ENCODE measurements at places on chromosomes 13 and 19.

DNA sequence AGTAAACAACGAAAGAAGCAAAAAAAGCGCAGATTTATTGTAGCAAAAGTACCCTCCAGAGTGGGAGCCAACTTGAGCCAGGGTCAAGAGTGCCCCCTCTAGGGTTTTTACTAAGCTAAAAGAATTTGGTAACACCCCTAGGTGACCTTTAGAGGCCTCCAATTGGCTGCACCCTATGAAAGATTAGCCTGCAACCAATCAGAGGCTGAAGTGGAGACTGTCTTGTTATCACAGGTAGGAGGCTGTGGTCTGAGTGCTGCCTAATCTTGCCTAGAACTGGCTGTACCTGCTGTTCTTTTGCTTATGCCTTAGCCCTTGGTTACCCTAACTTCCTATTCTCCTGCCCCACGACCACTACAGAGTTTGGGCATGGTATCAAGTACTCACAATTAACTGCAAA is 38.3 kb downstream of the ANKRD10 start:
- DNase-seq: no peak
- H3K36me3 ChIP-seq: peaks cover 11% of the 10 kb centered on the region
- no peak overlapping the region for H3K4me3 ChIP-seq

DNA sequence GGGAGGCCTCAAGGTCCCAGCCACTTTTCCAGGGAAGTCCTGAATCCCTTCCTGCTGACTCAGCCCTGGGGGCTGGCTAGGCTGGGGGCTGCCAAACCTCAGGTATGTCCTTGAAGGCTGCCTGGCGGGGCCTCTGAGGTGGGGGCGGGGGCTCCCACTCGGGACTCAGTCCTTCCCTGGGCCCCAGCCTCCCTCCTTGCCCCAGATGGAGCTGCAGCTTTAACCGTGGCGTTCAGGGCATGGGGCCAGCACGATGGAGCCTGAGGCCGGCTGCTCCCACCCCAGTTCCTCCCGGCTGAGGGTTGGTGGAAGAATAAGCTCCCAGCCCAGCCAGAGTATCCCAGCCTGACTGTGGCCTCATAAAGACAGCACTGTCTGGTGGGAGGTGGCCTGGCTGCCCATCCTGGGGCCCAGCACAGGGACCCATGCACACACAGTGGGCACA is 12.4 kb downstream of the CILP2 start:
- no peak for DNase-seq
- H3K27ac ChIP-seq: no peak overlapping the region
- H3K4me1 ChIP-seq: no peaks in the 10 kb centered on the region
- H3K27me3 ChIP-seq: no peaks in the 10 kb centered on the region
- H3K4me3 ChIP-seq: no peak overlapping the region

- no peak overlapping the region for H3K27ac ChIP-seq
- no peak for DNase-seq
- H3K36me3 ChIP-seq: no peaks in the 10 kb centered on the region
- no peak overlapping the region for H3K4me3 ChIP-seq
- no peaks in the 10 kb centered on the region for H3K4me1 ChIP-seq
- H3K27me3 ChIP-seq: no peaks in the 10 kb centered on the region
Measured at GRCh38 chr19:5448374-5448773, 6.8 kb upstream of the ZNRF4 start.

GRCh38 chr13:93270769-93271742 is 44.4 kb downstream of the GPC6 start:
- H3K27me3 ChIP-seq: no peaks in the 10 kb centered on the region
- H3K4me3 ChIP-seq: no peak overlapping the region
- DNase-seq: no peak
- no peaks in the 10 kb centered on the region for H3K4me1 ChIP-seq
- no peaks in the 10 kb centered on the region for H3K36me3 ChIP-seq

DNA sequence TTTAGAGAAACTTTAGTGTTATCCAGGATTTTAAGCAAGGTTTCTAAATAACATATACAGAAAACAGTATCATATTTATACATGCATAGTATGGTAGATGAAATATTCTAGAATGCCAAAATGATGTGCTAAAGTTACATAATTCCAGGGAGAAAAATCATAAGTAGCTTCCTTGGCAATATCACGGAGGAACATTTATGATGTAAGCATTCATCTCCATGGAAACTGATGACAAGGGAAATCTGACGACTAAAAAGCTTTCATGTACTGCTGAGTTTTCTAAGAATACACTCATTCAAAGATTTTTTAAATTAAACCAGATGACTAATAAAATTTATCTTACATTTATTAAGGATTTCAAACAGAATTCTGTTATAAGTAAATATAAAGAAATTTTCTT is 4.7 kb downstream of the TEX30 start:
- peaks cover 13% of the 10 kb centered on the region for H3K36me3 ChIP-seq
- no peak for DNase-seq
- H3K27me3 ChIP-seq: peaks cover 2% of the 10 kb centered on the region
- peaks cover 14% of the 10 kb centered on the region for H3K4me1 ChIP-seq
- no peak overlapping the region for H3K27ac ChIP-seq

DNA sequence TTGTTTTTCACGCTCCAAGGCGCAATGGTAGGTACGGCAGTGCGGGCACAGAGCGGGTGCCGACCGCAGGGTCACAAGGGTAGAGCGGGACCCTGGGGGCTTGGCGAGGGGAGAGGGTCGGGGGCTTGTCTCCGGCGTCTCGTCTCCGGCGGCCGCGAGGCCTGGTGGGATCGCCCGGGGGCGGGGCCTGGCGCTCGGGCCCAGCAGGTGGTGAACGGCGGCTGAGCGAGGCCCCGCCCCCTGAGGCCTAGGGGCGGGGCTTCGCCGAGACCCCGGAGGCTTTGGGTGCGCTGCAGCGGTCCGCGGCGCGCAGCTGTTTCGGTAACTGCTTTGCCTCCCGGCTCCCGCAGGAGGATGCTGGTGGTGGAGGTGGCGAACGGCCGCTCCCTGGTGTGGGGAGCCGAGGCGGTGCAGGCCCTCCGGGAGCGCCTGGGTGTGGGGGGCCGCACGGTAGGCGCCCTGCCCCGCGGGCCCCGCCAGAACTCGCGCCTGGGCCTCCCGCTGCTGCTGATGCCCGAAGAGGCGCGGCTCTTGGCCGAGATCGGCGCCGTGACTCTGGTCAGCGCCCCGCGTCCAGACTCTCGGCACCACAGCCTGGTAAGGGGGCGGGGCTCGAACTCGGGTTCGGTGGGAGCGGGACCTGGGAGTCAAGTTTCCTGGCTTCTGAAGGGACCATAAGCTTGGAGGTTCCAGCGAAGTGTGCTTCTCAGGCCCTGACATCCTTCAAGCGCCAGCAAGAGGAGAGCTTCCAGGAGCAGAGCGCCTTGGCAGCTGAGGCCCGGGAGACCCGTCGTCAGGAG is at the start of gene TSEN34:
Gene TSEN34, plus strand, starts transcription at position 298 of the 800 bp plus-strand sequence. Its CDS starts 57 bp downstream, at position 355.
- peak within 1 kb of the TSS; percentile 78 for H3K4me3 ChIP-seq
- DNase-seq: peak; percentile 85
- H3K27me3 ChIP-seq: no peaks in the 10 kb centered on the region
